Mesenteric fat pad (tissue), 1 donor: ENCODE measurements at places on chromosomes 16 and 17. TPM values are rescaled to one million over a fixed set of nuclear protein-coding genes. Genes with fewer than 3 reads are reported as not detected.

Gene CSH2
- not detected for total RNA-seq

Gene NXN
- 20.7 TPM for total RNA-seq

Gene C16orf92
- total RNA-seq, result not detected

Gene CCL13
- 5.1 TPM for total RNA-seq

Gene MLKL
- 25.0 TPM for total RNA-seq

Gene PTGES3L
- total RNA-seq, result not detected

Gene TMEM114
- total RNA-seq, result not detected

Gene CARD14
- total RNA-seq, result not detected

Gene TBC1D3B
- total RNA-seq, result 3.3 TPM

Gene MT1F
- total RNA-seq, result 11.8 TPM

Gene GAS7
- 81.5 TPM for total RNA-seq

Gene KRT23
- 0.80 TPM for total RNA-seq

Gene EPOP
- 2.5 TPM for total RNA-seq

Gene CUEDC1
- 34.1 TPM for total RNA-seq

Gene TMC6
- 117 TPM for total RNA-seq

Gene HBQ1
- total RNA-seq, result not detected

Gene EIF3CL
- total RNA-seq, result 88.7 TPM

Gene TOM1L1
- 16.4 TPM for total RNA-seq

Gene SRR
- total RNA-seq, result 10.0 TPM

Gene GAS2L2
- total RNA-seq, result 1.2 TPM

Gene TCAP
- 0.64 TPM for total RNA-seq

Gene BIRC5
- not detected for total RNA-seq

Gene KRT27
- not detected for total RNA-seq

Gene NEUROD2
- total RNA-seq, result not detected

DNA sequence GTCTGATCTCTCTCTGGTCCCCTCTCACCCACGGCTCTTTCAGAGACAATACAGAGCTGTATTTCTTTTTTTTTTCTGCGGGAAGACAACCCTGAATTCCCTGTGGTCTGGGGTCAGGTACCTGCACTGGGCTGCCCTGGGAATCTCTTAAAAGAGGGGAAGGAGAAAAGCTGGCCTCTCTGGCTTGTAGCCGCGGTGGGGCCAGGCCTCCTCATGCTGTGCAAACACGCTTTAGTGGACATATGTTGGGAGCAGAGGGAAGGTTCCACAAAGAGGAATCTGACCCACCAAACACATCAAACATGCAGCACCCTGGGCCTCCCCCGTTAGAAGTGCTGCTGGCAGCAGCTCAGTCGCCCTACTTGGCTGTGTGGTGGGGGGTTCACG, 143.7 kb upstream of the ZFHX3 start:
- no peak for DNase-seq

DNA sequence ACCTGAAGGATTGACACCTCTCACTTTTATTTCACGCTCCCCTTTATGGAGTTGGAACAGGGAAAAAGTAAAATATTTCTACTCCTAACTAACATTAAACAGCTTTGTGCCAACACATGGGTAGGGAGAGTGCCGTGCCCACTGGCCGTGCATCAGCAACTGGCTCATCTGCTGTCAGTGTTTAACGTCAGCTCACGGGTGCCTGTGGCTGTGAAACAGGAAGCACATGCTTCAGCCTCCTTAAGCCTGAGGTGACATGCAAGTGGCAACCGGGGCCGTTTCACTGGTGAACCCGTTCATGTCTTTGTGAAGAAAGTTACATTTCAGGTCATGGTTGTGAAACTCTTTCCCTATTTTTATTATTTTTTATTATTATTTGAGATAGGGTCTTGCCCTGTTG, 3.2 kb downstream of the SPG7 start:
- DNase-seq, result no peak

DNA sequence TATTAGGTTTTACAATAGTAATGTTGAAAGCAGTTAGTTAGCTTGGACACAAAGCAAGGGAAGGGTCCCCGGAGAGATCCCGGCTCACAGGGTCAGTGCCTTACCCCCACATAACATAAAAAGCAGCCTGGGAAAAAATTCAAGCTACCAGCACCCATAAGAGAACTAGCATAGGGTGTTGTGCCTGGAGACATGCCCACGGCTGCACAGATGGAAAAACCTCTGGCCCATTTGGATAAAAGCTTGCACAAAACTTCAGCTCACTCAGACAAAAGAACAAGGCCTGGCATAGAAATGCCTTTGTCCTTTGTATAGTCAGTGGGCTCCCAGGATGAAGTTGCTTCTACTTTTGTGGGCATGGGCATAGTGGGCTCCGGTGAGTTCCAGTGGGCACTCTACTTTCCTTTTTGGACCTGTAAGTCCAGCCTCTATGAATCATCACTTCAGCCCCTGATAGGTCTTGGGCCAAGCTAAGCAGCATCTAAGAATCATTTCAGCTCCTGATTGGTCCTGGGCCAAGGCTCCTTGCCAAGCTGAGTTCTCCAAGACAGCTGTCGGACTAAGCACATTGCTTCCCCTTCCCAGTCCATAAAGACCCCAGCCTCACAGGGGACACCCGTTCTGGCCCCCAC, 1.3 kb upstream of the RDM1 start:
- DNase-seq, result no peak

DNA sequence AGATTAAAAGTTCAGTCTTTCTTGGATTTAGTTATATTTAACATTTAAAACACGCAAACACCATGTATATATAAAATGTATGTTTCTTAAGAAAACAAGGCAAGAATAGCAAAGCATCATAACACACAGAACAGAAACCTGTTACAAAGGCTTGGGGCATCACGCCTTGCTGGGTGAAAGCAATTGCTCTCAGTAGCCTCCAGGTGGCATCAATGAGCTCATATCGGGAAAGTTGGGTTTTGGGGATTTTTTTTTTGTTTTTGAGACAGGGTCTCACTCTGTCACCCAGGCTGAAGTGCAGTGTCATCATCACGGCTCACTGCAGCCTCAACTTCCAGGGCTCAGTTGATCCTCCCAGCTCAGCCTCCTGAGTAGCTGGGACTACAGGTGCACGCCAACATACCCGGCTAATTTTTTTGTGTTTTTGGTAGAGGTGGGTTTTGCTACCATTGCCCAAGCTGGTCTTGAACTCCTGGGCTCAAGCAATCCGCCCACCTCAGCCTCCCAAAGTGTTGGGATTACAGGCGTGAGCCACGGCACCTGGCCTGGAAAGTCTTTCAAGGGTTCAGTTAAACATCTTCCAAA, 56.9 kb downstream of the CYB5D2 start:
- DNase-seq, result no peak

GRCh38 chr17:73292031-73292531, 19.7 kb downstream of the CDC42EP4 start:
- DNase-seq, result no peak

GRCh38 chr17:73340093-73340596, 28.3 kb upstream of the CDC42EP4 start:
- no peak for DNase-seq

DNA sequence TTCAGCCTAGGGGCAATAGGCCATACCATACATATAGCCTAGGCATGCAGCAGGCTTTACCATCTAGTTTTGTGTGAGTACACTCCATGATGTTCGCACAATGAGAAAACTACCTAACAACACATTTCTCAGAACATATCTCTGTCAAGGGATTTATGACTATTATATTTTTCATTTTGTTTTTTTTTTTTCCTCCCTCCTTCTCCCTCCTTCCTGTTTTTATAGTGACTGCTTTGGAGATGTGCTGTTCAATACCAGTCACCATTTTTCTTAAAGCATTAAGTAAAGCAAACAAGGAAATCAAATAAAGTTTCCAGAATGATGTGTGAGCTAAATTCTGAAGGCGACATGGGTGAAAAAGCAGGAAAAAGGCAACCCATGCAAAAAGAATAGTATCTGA, 194.6 kb downstream of the STX8 start:
- DNase-seq, result no peak

DNA sequence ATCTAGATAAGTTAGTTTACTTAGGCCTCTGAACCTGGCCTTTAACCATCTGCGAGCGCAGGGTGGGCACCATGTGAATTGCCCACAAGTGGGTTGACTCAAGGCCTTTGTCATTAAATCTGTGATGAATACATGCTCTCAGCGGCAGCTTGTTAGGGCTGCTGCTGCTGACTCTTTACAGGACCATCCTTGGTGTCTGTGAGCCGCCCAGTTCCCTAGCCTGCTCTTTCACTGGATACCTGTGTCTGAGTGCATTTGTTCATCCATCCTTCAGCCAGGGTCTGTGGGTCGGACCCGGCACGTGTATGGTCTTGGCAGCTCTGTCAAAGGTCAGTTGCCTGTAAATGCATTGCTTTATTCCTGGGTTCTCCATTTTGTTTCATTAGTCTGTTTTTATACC, 321.3 kb downstream of the CNTNAP4 start:
- DNase-seq, result no peak

DNA sequence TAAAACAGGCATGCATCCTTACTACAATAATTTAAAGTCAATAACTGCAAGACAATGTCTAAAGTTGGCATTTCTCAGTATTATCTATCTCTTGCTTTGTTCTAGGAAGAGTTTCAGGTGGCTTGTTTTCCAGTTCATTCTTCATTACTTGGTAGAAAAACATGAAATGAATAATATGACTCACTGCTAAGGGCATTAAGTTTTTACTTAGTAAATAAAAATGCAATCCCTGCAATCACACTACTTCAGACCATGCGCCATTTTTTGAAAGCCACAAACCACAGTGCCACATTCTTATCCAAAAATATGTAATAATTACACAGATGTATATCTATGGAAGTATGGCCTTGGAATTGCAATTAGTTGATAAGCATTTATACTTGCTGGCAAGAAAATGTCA, 55.4 kb downstream of the CREBBP start:
- DNase-seq, result no peak

GRCh38 chr17:79174905-79175856, 100.6 kb downstream of the ENGASE start:
- no peak for DNase-seq

GRCh38 chr17:1188812-1189504, 9.2 kb upstream of the ABR start:
- DNase-seq, result peak; percentile 92

- no peak for DNase-seq
Measured at GRCh38 chr17:81858967-81859905, 1.1 kb downstream of the P4HB start.

GRCh38 chr17:64455993-64456885, 7.3 kb downstream of the MILR1 start:
- DNase-seq, result peak; percentile 1

GRCh38 chr16:54174201-54174600, 112.4 kb downstream of the IRX3 start:
- DNase-seq, result no peak

DNA sequence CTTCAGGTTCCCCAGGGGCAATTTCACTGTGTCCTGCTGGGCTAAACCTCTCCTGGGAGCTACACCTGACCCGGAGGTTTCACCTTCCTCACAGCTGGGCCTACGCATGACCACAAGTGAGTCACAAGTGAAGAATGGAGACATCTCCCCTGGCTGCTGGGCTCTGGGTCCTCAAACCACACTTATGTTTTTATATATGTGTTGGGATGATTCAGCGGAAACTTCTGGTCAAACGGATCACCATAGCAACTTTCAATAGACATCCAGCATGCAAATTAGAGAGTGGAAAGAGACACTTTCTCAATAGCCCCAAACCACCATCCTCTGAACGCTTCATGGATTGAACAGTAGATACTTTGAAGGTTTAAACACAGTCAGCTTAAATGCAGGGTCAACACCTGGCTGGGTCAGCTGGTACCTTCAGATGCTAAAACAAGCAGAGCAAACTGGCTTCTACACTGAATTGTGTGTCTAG, 28.0 kb upstream of the MAF start:
- DNase-seq, result no peak

GRCh38 chr17:76458580-76459490, 5.9 kb upstream of the UBE2O start:
- DNase-seq, result no peak

GRCh38 chr17:61425682-61426481, 26.2 kb downstream of the TBX2 start:
- DNase-seq, result no peak

GRCh38 chr17:58335779-58336455, 7.3 kb upstream of the TSPOAP1 start:
- DNase-seq, result no peak

GRCh38 chr17:69431835-69432234, 17.3 kb downstream of the MAP2K6 start:
- DNase-seq, result no peak

- no peak for DNase-seq
Measured at GRCh38 chr16:81657224-81657623, 121.9 kb upstream of the PLCG2 start.

DNA sequence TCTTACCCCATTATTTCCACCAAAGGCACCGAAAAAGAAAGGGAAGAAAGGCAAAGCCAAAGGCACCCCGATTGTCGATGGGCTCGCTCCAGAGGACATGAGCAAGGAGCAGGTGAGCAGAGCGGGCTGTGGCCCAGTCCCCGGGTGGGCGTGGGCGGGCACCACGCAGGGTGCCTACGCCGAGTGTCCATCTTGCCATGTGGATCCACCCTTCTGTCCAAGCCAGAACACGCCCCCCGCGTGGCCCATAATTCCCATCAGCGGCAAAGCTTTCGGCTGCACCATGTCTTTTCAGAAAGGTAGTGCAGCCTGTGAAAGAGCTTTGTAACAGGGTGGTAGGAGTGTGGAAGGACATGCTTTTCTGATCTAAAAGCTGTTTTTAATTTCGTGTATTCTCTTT, 8.4 kb upstream of the DBNDD1 start:
- no peak for DNase-seq

GRCh38 chr17:28216528-28216927, 102.5 kb upstream of the TMEM97 start:
- DNase-seq, result no peak

DNA sequence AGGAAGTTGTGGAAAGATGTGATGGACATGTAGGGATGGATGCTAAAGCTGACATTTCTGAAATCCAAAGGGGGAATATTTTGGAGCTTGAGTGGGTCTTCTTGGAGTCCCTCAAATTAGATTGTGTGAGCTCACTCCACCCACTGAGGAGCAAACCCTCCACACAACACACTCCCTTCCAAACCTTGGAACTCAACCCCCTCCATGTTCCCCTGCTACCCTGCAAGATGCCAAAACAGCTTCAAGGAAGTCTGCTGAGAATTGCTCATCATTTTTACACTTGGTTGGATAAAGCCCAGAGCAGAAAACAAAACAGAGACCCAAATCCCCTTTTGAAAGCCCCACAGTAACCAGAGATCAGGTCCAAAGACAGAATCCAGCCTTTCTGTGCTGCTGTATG, 103.3 kb upstream of the ERCC4 start:
- no peak for DNase-seq

GRCh38 chr17:45115871-45116270, 16.4 kb downstream of the PLCD3 start:
- DNase-seq, result no peak

- no peak for DNase-seq
Measured at GRCh38 chr16:1980030-1980769, 1.1 kb downstream of the NOXO1 start.

DNA sequence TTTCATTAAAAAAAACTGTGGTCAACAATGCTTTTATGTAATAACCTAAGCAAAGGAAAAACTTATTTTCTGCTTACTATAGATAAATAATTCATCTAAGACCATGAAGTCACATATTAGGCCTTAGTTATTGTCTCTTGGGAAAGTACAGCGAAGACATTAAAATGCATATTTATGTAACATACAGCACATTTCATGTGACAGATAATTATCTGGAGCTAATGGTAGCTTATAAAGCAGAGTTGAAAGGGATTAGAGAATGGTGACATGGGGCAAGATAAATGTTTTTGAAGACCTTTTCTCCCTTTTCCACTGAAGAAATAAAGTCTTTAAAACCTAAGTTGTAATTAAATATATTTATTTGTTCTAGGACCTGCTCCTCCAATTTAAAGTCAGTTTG, 9.7 kb downstream of the MEIOC start:
- no peak for DNase-seq
